IMR-90 (cell line): ENCODE measurements at places on chromosomes 12 and 14.

DNA sequence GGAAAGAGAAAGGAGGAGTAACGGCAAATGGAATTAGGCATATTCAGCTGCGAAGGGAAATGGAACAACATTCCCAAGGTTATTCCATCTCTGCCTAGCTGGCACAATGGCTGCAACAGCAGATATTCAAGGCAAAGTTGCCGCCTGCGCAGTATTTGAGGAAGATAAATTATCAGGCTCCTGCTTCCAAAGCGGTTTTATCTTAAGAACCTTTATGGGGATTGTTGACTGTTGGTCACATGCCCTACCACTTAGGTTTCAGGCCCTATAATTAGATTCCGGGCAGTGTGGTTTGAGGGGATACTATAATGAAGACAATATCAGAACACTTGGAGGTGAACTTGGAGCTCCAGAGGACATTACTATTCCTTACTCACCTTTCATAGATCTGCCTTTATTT is 99.7 kb downstream of the FGD4 start:
- no peak for DNase-seq

GRCh38 chr12:90280033-90280432 is 571.4 kb upstream of the ATP2B1 start:
- DNase-seq, result peak; percentile 62

DNA sequence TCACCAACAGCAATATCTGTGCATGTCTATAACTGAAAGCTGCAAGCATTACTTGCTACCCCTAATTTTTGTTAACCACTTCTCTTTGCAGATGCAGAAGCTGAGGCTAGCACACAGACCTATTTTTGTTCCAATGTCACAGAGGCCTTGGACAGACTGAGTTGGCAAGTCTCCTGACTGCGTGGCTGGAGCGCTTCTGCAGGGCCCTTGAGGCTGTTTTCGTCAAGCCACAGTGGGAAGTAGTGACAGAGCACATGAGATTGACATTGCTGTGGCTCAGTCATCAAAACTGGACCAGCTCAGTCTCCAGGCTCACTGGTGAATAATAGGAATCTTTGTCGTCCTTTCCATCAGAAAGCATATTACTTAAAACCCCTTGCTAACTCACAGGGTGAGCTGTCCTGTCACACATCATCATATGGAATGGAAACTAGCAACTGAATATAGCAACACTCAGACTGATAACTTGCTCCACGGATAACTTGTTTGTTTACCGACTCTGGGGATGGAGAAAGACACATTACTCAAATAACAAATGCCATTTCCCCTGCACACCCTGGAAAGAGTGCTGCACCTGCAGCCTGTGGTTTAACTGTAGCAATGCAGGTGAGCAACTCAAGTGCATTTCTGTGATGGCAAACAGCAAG is 43.6 kb upstream of the DDX11 start:
- DNase-seq, result no peak

DNA sequence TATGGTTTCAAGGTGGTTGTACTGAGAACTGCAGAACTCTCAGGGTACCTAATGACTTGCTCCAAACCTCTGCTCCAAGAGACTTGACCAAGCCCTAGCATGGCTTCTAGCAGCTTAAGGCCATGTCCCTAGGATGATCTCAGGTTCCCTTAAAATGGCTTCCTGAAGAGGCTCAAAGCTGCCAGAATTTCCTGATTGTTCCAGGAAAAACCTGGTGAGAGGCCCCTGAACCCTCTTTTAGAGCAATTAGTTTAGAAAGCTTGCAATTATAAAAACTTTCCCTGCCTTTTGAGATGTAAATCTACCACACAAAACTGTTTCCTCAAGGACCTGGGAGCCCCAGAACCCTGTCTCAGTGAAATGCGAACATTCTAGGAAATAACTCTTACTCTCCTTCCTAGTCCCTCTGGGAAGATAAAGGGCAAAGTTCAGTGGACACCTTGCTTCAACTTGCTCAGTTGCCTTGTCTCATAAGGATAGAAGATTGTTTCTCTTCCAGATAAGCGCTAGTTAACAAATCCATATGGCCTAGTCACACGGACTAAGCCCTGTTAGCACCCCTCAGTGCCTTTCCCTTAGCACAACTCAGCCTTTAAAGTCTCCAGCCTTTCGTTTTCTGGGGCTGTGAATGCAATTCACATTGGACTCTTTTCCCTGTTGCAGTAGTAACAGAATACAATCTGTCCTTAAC is 2.5 kb downstream of the CMAS start:
- DNase-seq, result no peak

DNA sequence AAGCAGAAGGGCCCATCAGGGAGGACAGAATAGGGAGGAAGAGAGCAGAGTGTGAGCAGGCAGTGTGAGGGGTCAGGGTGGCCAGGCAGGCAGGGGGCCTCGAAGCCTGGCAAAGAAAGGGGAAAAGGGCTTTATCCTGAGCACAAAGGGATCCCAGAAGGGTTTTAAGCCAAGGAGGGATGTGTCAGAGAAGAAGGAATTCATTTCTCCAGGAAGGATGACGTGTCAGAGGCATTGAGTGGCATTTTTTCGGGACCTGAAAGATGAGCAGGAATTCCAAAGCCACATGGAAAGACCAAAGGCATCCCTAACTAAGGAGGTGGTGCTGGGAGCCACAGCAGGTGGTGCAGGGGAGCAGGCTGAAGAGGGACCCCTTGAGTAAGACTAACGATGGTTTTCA is 132.1 kb downstream of the DICER1 start:
- no peak for DNase-seq

GRCh38 chr14:66001356-66001755 is 484.8 kb upstream of the CCDC196 start:
- no peak for DNase-seq

GRCh38 chr14:100902295-100903133 is 1.0 kb downstream of the RTL1 start:
- DNase-seq, result no peak

DNA sequence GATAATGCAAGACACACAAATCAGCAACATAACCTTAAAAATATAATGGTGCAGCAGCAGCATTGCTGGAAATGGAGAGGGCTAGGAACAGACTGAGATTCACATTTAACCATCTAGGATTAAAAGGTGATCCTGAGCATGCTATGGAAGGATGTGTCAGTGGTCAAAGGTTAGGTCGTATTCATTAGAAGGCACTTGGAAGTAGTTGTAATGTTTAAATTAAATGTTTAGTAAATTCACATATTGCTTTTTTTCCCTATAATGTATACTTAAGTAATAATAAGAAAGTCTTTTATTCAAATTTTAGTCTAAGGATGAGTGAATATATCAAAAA is 368.6 kb upstream of the PDE3A start:
- DNase-seq, result no peak

GRCh38 chr12:10943167-10943566 is 4.1 kb upstream of the TAS2R14 start:
- DNase-seq, result no peak

DNA sequence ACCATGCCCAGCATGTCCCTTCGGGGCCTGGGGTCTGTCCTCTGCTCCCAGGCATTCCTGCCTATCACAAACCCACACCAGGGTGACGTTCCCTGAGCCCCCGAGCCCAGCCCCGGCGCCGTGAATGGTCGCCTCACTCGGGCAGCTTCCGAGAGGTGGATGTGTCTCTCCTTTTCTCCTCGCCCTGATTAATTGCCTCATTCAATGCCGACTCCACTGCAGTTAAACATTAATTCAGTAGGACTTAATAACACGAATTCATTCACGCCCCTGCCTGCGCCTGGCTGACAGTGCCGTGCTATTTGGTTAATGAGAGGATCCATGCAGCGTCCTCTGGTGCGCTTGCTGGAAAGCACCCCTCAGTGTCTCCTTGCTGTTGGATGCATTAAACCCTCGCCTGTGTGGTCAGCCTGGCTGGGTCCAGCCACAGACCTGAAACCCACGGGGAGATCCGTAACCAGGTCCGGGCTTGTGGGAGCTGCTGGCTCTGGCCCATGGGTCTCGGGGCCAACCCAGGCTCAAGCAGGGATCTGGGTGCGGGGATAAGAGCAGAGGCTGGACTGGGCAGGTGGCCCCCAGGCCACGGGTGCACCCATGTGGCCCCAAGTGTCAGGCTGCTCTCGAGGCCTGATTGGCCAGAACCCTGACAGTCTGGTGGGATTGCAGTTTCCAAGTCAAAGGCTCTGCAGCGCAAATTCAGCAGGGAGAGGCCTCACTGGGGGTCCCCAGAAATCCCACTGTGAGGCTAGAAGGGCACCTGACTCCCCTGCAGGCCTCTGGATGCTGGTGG is 55.4 kb downstream of the FBRSL1 start:
- no peak for DNase-seq

DNA sequence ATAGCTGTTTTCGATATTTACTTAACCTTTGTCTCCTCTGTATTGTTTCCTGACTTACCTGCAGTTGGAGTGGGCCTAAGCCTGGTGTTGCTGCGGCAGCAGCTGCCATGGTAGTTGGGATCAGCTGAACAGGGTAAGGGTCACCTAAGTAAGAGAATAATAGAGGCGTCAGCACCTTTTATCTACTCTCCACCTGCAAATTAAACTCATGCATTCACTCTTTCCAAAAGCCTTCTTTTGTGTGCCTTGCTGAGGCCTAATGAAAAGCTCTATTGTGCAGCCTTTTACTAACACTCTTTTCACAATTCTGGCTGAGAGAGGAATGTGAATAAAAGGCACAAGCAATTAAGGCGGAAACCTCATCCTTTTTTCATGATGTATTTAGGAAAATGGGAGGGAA is 308.7 kb downstream of the SOX5 start:
- DNase-seq, result no peak

GRCh38 chr14:103033681-103034096 is 23.7 kb downstream of the CDC42BPB start:
- no peak for DNase-seq

- no peak for DNase-seq
Observed at GRCh38 chr12:132460571-132460970, 29.4 kb upstream of the FBRSL1 start.

- no peak for DNase-seq
Observed at GRCh38 chr12:76920172-76921099, 41.6 kb upstream of the CSRP2 start.

DNA sequence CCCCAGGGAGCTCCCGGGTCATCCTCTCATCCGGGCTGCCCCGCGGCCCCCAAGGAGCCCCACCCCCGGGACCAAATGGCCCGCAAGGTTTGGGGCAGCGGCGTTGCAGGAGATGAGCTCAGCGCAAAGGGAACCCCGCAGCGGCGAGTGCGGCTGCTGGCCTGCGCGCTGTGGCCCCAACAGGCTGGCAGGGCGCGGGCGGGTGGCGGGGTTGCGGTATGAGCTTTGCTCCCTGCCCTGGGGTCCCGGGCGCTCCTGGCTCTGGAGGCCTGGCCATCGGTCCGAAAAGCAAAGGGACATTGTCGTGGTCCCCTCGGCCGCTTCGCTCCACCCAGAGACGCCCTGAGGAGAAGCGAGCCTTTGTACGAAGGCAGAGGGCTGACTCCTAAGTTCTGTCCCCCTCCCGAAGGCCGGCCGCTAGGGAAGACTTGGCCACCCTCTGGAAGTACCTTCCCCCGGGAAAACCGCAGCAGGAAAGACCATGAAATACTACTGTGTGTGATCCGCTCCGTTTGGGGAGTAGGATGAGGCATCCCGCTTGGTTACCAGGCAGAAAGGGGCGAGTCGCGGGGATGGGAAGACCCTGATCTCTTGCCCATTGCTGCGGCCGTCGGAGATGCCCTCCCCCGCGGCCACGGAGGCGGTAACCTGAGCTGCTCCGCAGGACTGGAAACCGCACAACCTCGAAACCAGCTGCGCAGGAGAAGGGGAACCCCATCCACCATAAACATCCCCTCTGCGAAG is 620 bp upstream of the NID2 start:
- DNase-seq, result peak; percentile 83

GRCh38 chr14:90345239-90345557 is 13.5 kb upstream of the NRDE2 start:
- peak; percentile 11 for DNase-seq

GRCh38 chr12:52193991-52194390 is 2.2 kb upstream of the KRT80 start:
- no peak for DNase-seq

DNA sequence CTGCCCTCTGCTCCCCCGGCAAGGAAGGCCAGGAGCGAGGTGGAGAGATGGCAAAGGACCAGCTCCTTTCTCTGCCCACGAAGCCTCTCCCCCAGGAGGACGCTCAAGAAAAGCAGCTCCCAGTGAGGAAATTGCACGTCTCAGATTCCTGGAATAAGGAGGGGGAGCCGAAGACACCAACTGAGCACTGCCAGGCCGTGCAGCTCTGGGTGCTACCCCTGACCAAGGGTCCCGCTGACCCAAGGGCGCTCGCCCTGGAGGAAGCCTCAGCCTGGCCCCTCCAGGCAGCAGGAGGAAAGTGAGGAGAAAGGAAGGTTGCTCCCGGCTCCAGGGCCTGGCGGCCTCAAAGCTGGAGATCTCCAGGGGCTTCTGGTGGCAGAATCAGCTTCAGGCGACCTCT is 174.1 kb upstream of the SFSWAP start:
- DNase-seq, result no peak

DNA sequence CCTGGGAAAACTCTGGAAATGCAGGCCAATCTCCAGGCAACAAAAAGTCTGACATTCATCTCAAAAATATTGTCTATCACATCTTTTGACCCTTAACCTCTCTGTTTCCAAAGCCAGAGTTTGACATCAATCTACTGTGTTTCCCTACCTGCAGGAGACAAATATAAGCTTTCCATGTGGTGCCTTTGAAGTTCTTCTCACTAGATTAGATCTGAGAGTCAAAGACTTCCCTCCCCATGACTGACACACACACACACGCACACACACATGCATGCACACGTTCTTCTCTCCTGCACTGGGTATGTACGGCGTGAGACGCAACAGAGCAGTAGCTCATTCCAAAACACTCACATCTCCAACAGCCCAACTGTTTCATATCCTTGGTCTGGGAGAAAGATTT is 8.1 kb upstream of the ITPR2 start:
- no peak for DNase-seq

GRCh38 chr12:132433641-132434395 is 56.1 kb upstream of the FBRSL1 start:
- no peak for DNase-seq

GRCh38 chr14:103527408-103528145 is 1.4 kb upstream of the TRMT61A start:
- DNase-seq, result no peak

DNA sequence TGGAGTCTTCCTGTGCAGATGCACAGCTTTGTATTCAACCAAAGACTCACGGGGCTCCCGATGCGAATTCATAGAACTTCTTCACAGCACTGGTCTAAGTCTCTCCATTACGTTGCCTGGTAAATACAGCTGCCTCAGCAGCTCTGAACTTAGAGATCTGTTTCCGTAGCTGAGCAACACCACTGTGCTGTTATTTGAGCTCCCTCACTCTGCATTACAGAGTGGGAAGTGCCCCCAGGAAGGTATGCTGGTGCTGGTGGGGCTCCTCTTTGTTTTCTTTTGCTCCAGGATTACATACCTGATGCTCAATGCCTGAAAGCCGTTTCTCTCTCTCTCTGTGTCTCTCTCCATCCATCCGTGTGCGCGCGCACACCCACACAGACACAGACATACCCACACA is 227.5 kb upstream of the RMST start:
- no peak for DNase-seq

GRCh38 chr14:21307637-21308036 is 27.8 kb downstream of the RPGRIP1 start:
- no peak for DNase-seq

- DNase-seq, result peak; percentile 78
Observed at GRCh38 chr14:59438195-59438647, 27.0 kb downstream of the GPR135 start.

- no peak for DNase-seq
Observed at GRCh38 chr12:232731-233614, 19.0 kb upstream of the SLC6A12 start.
